GM12878 (cell line): ENCODE measurements at places on chromosomes 7 and 10.

DNA sequence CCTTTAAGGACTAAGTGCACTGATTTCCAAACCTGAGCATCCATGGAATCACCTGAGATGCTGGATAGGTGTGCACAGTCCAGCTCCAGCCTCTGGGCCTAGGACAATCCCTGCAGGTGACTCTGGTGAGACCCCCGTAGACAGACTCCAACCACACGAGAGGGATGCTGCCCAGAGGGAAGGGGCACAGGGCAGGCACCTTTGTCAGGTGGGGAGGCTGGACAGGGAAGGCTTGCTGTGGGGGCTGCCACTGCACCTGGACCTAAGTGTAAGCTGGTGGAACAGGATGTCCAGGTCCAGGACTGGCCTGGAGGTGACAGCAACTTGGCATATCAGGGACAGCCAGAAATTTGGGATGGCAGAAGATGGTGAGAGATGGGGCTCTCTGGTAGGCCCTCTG, 45.1 kb upstream of the CTBP2 start:
- DNase-seq, result no peak

DNA sequence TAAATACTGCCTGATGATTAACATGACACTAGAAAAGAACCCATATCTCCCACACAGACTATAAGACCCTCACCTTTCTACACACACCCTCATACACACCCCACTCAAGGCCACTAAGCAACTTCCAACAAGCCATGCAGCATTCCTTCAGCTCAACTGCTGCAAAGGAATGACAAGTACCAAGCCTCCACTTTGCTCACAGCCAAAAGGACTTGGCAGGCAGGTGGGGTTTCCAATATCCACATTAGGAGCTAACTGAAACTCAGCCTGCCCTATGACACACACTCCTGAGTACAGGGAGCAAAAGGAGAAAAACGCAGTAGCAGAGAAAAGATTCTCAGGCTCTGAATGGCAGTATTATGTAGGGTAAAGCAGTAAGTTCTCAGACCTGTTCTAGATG, 13.4 kb downstream of the USP54 start:
- no peak for DNase-seq

DNA sequence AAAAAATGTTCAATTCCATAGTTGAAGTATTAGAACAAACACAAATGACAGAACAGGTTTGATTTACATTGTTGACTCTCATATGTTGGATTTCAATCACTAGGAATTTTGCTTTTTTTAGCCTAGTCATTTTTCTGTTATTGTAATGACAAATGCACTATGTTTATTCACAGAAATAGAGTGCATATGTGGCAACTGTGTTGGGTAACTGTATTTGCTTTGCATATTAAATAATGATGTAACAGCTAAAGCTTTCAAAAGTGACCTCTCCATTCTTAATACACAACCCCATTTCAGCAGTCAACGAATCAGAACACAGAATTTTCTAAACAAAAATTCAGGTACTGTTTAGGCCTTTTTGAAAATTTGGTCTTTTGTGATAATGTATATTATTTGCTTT, 54.0 kb upstream of the SLC26A5 start:
- no peak for DNase-seq

DNA sequence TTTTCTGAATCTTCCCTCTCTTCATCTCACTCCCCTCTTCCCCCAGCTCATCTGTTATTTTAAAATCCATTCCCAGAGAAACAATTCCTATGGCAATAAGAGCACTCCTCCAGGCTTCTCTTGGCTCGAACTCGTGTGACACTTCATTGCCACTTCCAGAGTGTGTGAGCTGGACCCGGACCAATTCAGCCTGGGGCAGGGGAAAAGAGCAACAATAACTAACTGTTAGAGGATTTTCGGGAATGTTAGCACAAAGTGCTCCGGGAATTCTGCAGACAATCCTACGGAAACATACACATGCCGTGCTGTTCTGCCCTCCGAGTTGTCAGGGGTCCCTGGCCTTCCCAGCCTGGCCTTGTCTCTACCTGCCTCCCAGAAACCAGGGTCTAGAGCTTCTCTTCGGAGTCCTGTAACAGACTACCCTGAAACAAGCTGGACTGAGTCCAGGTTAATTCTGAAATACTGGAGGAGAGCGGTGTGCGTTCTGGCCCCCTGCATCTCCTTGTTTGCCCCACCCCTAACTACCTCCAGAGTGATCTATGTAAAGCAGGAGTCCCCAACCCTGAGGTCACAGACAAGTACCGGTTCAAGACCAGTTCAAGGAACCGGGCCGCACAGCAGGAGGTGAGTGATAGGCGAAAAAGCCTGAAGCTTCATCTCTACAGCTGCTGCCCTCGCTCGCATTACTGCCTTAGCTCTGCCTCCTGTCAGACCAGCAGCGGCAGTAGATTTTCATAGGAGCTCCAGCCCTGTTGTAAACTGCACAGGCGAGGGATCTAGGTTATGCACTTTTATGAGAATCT, 11.3 kb downstream of the COL26A1 start:
- no peak for DNase-seq

GRCh38 chr7:12929476-12930140, 242.2 kb downstream of the ARL4A start:
- DNase-seq, result no peak

DNA sequence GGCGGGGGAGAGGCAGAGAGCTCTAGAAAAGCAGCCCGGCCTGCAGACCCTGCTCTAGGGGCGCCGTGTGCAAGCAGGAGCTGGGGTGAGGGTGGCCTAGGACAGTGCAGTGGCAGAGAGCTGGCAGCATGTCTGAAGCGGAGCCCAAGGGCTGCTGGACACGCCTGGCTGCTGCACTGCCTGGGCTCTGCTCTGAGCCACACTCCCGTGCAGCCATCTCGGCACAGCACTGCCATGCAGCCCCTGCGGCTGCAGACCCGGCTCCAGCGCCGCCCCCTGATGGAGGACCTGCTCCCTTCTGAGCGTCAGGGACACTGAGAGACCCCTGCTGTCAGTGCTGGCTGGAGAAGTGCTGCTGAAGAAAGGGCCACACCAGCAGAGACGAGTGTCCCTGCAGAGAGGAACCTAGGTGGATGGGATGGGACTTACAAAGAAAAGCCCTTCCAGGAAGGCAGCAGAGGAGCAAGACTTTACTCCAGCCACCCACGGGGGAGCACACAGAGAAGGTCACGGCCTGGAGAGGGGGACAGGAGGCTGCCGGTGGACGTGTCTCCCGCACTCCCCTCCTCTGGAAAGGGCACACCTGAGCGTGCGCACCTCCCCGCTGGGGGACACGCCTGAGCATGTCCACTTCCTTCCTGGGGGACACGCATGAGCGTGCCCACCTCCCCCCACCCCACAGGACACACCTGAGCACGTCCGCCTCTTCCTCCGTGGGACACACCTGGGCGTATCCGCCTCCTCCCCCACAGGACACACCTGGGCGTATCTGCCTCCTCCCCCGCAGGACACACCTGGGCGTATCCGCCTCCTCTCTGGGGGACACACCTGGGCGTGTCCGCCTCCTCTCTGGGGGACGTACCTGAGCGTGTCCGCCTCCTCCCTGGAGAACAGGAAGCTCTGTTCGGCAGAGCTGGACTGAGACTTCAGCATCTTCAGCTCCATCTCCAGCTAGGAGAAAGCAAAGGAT, 252.9 kb downstream of the MAD1L1 start:
- no peak for DNase-seq
